Upper lobe of left lung (tissue), 6 donors: ENCODE measurements at places on chromosomes 4 and X. TPM values are rescaled to one million over a fixed set of nuclear protein-coding genes. Genes with fewer than 3 reads are reported as not detected.
A peak's percentile ranks its signal among the peaks of the same experiment; 100 is the strongest.

GRCh38 chrX:29541038-29541437, 674.3 kb upstream of the MAGEB2 start:
- DNase-seq = no peak
- no peaks in the 10 kb centered on the region for H3K27me3 ChIP-seq
- H3K4me3 ChIP-seq = no peak overlapping the region
- no peak overlapping the region for H3K27ac ChIP-seq
- no peaks in the 10 kb centered on the region for H3K36me3 ChIP-seq
- no peaks in the 10 kb centered on the region for H3K4me1 ChIP-seq

DNA sequence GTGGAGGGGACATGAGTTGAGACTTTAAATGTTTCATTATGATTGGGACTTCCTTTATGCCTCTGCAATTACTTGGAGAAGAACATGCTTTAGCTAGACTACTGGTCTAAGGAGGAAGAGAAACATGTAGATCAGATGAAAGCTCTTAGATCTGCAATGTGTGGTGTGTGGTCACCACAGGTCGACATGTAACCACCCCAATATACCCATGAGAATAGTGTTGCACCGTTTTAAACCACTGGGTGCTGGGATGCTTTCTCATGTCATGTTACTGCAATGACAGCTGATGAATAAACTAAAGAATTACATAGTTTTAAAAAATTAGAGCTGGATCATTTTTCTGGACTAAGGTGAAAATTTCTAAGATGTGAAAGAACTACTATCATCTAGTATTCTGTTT, 1039.7 kb downstream of the RAPGEF2 start:
- DNase-seq = no peak
- H3K27me3 ChIP-seq = no peaks in the 10 kb centered on the region
- no peak overlapping the region for H3K27ac ChIP-seq
- H3K36me3 ChIP-seq = no peaks in the 10 kb centered on the region
- no peaks in the 10 kb centered on the region for H3K4me1 ChIP-seq

GRCh38 chr4:54100595-54101189, 729 bp downstream of the GSX2 start:
- peak overlapping the region; percentile 23 for H3K4me3 ChIP-seq
- no peaks in the 10 kb centered on the region for H3K36me3 ChIP-seq
- peak; percentile 85 for DNase-seq
- peaks cover 5% of the 10 kb centered on the region for H3K27me3 ChIP-seq
- H3K27ac ChIP-seq = no peak overlapping the region

DNA sequence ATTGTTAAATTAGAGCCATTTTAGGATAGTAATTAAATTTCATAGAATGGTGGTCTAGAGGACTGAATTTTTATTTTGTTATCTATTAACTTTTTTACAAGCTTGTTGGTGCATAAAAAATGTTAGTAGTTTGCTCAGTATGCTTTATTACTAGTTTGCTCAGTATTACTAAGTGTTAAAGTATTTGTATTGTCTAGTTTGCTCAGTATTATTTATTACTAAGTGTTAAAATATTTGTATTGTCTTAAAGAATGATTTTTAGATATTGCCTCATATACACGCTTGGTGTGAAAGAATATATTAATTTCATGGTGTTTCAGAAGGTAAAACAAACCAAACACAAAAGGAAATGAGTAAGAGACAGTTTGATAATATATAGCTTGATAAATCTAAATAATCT, 268.4 kb upstream of the MAGEB18 start:
- H3K27ac ChIP-seq = no peak overlapping the region
- DNase-seq = no peak
- H3K4me3 ChIP-seq = no peak overlapping the region
- H3K4me1 ChIP-seq = no peaks in the 10 kb centered on the region
- H3K36me3 ChIP-seq = no peaks in the 10 kb centered on the region
- no peaks in the 10 kb centered on the region for H3K27me3 ChIP-seq

- DNase-seq = peak; percentile 51
- no peaks in the 10 kb centered on the region for H3K4me1 ChIP-seq
- H3K27ac ChIP-seq = no peak overlapping the region
- H3K27me3 ChIP-seq = no peaks in the 10 kb centered on the region
- H3K36me3 ChIP-seq = no peaks in the 10 kb centered on the region
These were observed 714.5 kb upstream of the TENM3 start for GRCh38 chr4:181528570-181529184.

DNA sequence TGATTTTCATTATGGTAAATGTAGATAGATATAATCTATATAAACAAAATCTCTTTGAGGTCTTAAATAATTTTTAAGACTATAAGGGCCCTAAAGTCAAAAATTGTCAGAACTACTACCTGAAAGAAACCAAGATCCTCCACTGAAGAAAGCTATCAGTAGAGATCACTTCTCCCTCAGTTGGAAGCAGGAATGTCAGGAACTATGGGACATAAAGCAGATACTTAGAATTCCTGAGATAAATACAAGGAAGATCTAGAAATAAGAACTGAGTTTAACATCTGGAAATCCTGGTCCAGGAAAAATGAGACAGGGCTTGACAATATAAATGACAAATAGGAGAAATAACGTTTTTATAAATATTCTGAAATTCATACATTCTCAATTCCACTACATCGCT, 97.2 kb downstream of the ADAMTS3 start:
- H3K27ac ChIP-seq = no peak overlapping the region
- no peaks in the 10 kb centered on the region for H3K36me3 ChIP-seq
- DNase-seq = no peak
- no peak overlapping the region for H3K4me3 ChIP-seq

DNA sequence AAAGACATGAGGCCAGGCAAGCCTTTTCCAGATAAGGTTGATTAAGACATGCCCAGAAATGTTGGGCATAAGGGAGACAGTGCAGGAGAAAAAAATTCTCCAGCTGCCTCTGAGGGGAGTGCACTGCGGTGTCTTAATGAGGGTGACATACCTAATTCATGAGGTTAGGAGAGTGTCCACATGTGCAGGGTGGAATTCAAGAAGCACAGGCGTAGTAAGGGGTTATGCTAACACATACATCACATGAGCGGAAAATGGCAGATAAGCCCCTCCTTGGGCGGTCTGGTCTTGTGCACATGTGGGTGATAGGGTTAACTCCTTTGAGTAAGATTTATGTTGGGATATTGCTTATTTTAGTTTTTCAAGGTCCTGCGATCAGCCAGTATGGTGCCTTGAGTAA, 122.4 kb downstream of the PHKA2 start:
- H3K4me1 ChIP-seq = no peaks in the 10 kb centered on the region
- no peak overlapping the region for H3K4me3 ChIP-seq
- DNase-seq = no peak
- H3K36me3 ChIP-seq = no peaks in the 10 kb centered on the region
- H3K27ac ChIP-seq = no peak overlapping the region

GRCh38 chr4:180407275-180407885, 1835.8 kb upstream of the TENM3 start:
- H3K4me1 ChIP-seq = no peaks in the 10 kb centered on the region
- H3K36me3 ChIP-seq = no peaks in the 10 kb centered on the region
- DNase-seq = no peak
- H3K27me3 ChIP-seq = no peaks in the 10 kb centered on the region

- H3K27ac ChIP-seq = no peak overlapping the region
- no peaks in the 10 kb centered on the region for H3K4me1 ChIP-seq
- peaks cover 21% of the 10 kb centered on the region for H3K36me3 ChIP-seq
- no peak for DNase-seq
These were observed 70.3 kb downstream of the PHOX2B start for GRCh38 chr4:41678086-41678816.

- no peak overlapping the region for H3K4me3 ChIP-seq
- no peaks in the 10 kb centered on the region for H3K36me3 ChIP-seq
- no peak for DNase-seq
- H3K27ac ChIP-seq = no peak overlapping the region
These were observed 28.0 kb upstream of the AMOT start for GRCh38 chrX:112868586-112868985.

GRCh38 chrX:40174854-40175510, 77.2 kb upstream of the BCOR start:
- H3K4me3 ChIP-seq = peak overlapping the region; percentile 59
- peak overlapping the region; percentile 96 for H3K27ac ChIP-seq
- DNase-seq = no peak
- peaks cover 36% of the 10 kb centered on the region for H3K27me3 ChIP-seq

GRCh38 chr4:172978848-172979247, 189.8 kb upstream of the GALNT7 start:
- no peaks in the 10 kb centered on the region for H3K4me1 ChIP-seq
- H3K27me3 ChIP-seq = no peaks in the 10 kb centered on the region
- DNase-seq = no peak
- no peak overlapping the region for H3K4me3 ChIP-seq

DNA sequence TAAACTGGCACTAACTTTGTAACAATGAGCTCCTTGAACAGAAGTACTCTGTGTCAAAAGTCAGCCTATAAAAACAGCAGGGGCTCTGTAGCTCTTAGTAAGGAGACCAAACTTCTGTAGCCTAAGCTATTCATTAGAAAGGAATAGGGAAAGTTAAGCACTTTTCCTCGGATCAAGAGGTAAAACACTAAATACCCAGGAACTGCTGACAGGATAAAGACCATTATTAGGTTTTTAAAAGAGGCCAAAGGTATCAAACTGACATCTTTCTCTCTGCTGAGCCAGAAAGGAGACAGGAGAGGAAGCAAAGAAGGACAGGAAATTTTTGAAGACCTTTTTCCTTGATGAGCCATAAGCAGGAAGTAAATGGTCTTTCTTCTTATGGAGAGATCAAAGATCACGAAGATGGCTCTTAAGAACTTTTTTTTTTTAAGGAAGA, 31.9 kb downstream of the ANAPC10 start:
- DNase-seq = no peak
- no peaks in the 10 kb centered on the region for H3K36me3 ChIP-seq
- no peak overlapping the region for H3K27ac ChIP-seq
- no peaks in the 10 kb centered on the region for H3K27me3 ChIP-seq
- H3K4me1 ChIP-seq = no peaks in the 10 kb centered on the region
- H3K4me3 ChIP-seq = no peak overlapping the region

DNA sequence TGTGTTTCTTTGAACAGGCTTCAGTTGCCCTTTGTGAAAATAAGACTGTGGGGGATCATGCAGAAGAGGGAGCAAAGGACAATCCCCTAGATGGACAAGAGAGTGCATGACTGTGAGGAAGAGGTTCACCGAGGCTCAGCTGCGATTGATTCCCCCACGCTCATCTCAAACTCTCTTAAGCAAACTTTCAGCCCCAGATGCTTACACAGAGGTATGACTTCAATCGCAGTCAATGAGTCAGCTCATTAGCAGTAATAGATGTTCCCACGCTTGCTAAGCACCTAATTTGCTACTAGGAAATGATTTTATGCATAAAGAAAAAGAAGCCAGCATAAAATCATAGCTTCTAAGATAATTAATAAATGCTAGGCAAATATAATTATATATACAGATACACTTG, 2256.1 kb upstream of the AGA start:
- no peaks in the 10 kb centered on the region for H3K4me1 ChIP-seq
- H3K27me3 ChIP-seq = no peaks in the 10 kb centered on the region
- DNase-seq = no peak
- no peak overlapping the region for H3K27ac ChIP-seq

- H3K36me3 ChIP-seq = no peaks in the 10 kb centered on the region
- no peak for DNase-seq
- no peaks in the 10 kb centered on the region for H3K4me1 ChIP-seq
- no peak overlapping the region for H3K4me3 ChIP-seq
These were observed 139.5 kb downstream of the STIM2 start for GRCh38 chr4:27000122-27000521.

DNA sequence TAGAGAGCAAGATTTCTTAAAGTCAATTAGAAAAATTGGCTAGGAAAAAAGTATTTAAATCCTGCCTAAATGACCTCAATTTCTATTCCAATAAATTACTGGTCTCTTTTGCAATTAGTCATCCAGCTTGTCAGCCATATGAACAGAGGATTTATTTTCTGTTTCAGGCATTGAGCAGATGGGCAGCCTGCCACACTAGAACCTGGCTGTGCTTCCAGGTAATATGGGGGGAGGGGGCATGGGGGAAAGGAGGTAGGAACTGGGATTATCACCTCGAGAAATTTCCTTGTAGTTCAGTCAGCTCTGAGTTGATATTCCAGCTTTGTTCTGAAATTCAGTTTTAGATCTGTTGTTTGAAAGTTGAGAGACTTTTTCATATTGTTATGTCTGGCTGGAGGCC, 206.3 kb upstream of the LCORL start:
- H3K4me3 ChIP-seq = no peak overlapping the region
- no peak for DNase-seq
- no peak overlapping the region for H3K27ac ChIP-seq
- no peaks in the 10 kb centered on the region for H3K4me1 ChIP-seq
- H3K36me3 ChIP-seq = no peaks in the 10 kb centered on the region
- H3K27me3 ChIP-seq = no peaks in the 10 kb centered on the region

- H3K27ac ChIP-seq = no peak overlapping the region
- no peak overlapping the region for H3K4me3 ChIP-seq
- DNase-seq = no peak
- no peaks in the 10 kb centered on the region for H3K36me3 ChIP-seq
- H3K4me1 ChIP-seq = no peaks in the 10 kb centered on the region
These were observed 286.8 kb upstream of the UGT8 start for GRCh38 chr4:114311787-114312186.

DNA sequence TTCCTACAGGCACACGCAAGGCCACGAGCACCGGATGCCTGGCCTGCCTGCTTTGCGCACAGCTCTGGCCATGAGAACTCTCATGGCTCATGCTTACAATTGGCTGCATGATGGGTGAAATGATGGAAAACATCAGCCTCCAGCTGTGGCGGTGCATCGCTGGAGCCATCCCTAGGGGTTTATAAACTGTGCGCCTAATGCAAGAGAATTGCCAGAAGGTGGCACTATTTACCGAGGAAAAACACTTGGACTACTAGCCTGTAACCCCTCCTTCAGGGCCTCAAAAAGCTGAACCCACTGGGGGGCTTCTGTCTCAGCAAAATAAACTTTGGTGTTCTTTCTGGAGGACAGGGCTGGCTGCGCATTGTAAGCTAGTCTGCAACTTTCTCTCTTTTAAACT, 51.9 kb downstream of the PHKA2 start:
- H3K36me3 ChIP-seq = no peaks in the 10 kb centered on the region
- H3K27ac ChIP-seq = no peak overlapping the region
- H3K4me3 ChIP-seq = no peak overlapping the region
- H3K27me3 ChIP-seq = no peaks in the 10 kb centered on the region
- no peak for DNase-seq
- no peaks in the 10 kb centered on the region for H3K4me1 ChIP-seq

The KLHL4 gene
- total RNA-seq = 0.89 TPM

The HS3ST1 gene
- total RNA-seq = 13.8 TPM

The ADH7 gene
- total RNA-seq = 9.2 TPM

The PAGE2 gene
- not detected for total RNA-seq

The PRRG3 gene
- total RNA-seq = 0.22 TPM
